Activated T-helper 1 cell treated with Interleukin-2 at 50 U/mL for 16 hours (primary cell): ENCODE measurements at places on chromosomes 13 and 19.
A peak's percentile ranks its signal among the peaks of the same experiment; 100 is the strongest.

DNA sequence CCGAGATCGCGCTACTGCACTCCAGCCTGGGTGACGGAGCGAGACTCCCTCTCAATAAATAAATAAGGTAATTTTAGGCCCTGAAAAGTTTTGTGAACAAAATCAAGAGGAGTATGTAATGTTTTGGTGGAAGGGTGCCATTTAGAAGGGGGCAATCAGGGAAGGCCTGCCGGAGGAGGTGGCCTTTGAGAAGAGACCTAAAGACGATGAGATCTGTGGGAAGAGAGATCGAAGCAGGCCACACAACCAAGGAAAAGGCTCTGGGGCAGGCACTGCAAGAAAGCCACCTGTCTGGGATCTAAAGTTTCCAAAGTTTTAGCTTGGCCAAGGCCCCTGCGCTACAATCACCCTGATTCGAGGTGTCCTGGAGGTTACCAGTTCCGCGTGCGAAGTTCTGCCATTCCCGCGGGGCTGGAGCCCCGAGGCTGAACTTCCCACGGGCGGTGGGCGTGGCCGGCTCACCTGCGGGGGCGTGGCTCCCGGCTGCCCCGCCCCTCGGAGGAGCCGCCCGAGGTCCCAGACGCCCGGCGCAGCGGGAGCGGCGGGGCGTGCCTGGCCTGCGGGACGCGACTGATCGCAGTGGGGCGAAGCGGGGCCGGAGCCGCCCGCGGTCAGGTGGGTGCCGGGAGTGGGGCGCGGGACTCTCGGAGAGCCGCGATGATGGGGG lies at the start of gene KLC3:
TSS of gene KLC3 (plus strand) at position 519 of the 667 bp plus-strand sequence. CDS start 4,792 bp downstream, outside the sequence.
- peak; percentile 7 for DNase-seq

DNA sequence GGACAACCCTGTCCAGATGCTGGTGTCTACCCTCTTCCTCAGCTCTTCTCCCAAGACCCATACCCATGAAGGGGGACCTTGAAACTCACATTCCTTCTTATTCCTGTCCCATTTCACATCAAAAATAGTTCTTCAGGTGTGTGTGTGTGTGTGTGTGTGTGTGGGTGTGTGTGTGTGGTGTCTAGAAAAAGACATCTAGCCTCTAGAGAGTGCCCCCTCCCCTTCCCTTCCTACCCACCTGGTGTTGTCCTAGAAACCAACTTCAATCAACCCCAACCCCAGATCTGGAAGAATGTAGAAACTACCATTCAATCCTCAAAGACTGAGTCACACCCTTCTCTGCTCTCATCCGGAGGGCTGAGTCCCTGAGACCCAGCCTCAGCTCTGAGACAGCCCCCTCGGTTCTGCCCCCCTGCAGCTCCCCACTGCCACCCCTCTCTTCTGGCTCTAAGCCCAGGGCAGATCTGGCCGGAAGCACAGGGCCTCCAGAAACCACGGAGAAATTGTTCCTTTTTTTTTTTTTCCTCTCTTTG lies 3.5 kb downstream of the KCNN4 start:
- DNase-seq = no peak

DNA sequence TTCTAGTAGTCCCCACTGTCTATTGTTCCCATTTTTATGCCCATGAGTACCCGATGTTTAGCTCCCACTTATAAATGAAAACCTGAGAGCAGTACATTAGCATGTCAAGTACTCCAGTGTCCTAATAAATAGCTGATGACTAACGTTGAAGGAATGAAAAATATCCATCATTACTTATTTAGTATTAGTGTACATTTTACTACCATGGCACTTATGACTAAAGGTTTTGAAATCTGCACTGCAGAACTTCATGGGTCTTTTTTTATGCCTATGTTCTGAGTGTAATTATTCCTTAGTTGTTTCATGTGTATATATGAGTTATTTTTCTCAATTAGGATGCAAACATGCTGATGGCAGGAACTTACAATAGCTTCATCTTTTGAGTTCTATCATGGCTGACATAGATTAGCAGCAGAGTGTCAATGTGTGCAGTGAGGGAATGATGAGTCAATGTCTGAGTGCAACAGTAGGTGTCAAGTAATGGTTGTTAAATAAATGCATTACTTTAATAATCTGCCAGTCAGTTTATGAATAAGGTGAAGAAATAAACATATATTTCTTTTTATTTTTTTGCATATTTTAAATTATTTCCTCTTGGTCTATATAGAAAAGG lies 188.4 kb downstream of the ITGBL1 start:
- no peak for DNase-seq

GRCh38 chr13:95003019-95003813 lies 290.9 kb upstream of the SOX21 start:
- DNase-seq = no peak

- no peak for DNase-seq
These were observed 208.0 kb downstream of the LHFPL6 start for GRCh38 chr13:39394796-39395678.

- no peak for DNase-seq
These were observed 22.6 kb downstream of the POLR1D start for GRCh38 chr13:27644302-27644701.

GRCh38 chr19:48658483-48658882 lies 12.5 kb upstream of the CA11 start:
- no peak for DNase-seq

GRCh38 chr13:31965361-31966066 lies 66.1 kb upstream of the FRY start:
- DNase-seq = no peak

GRCh38 chr19:37997911-37998344 lies 90.9 kb downstream of the SIPA1L3 start:
- no peak for DNase-seq
